ENCODE measurements at places on chromosomes 2 and 18.

DNA sequence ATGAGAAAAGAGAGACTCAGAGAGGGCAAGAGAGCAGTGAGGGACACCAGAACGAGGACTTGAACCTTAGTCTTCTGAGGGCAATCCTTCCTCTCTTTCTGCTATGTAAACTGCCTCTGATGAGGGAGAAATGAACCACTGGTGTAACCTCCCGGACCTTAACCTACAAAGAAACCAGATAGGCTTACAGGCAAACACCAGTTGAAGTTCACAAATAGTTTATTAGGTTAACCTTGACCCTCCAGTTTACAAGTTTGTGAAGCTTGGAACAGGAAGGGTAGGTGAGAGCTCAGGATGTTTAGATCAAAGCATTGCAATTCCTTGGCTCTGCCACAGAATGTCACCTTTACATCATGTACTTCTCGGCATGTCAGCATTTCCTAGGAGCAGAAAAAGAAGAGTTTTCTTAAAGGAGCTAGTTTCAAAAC lies 486.4 kb upstream of the SPRED2 start:
- no peak for DNase-seq

GRCh38 chr2:9391961-9392720 lies 31.2 kb downstream of the ITGB1BP1 start:
- no peak for DNase-seq

DNA sequence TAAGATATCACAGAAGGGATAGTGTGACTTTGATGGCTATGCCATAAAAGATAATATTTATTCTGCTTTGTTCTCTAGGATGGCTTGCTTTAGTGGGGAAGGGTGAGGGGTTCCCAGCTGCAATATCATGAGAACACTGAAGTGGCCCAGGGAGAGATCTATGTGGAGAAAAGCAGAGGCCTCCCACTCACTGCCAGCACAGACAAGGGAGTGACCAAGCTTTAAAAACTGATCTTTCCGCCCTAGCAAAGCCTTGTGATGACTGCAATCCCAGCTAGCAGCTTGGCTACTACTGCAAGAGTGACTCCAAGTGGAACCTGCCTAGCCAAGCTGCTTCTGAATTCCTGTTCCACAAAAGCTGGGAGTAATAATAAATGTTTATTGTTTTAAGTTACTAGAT lies 7.8 kb upstream of the DDX1 start:
- DNase-seq, result no peak

DNA sequence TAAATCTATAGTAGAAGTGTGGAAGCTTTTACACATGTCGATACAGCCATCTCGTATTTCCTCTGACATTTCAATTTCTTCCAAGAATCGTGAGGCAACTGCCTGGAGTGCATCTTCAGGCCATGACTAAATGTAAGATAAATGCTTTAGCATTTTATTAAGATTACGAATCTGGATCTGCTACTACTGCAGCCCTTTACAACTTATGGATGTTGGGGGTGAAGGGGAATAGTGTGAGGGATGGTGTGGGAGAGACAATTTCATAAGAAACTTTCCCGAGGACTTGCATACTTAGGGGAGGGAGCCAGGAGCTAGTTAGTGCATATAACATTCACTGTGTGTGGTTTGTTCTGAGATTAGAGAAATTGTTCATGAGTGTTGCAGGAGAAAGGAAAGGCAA lies 204.8 kb downstream of the SLC39A10 start:
- DNase-seq, result no peak

GRCh38 chr2:190759749-190760213 lies 110.9 kb downstream of the NAB1 start:
- peak; percentile 60 for DNase-seq

DNA sequence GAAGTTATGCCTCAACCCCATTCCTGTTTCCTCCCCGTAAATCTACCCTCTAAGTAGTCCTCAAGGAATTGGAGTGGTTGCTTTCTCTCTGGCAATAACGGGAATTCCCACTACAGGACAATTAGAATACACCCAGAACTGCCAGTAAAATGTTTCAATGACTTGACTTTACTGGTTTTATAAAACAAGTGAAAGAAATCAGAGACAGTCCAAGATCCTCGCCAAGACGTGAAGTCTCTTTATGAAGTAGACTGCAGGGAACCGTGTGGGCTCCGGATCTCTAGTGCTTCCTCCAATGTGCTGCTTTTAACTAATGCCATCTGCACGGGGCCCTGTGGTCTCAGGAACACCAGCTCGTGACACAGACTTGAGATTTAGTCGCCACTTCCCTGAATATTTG lies 101.4 kb downstream of the CPO start:
- DNase-seq, result peak; percentile 49

- DNase-seq, result peak; percentile 25
Measured at GRCh38 chr2:39435234-39435633, 1.9 kb downstream of the MAP4K3 start.

GRCh38 chr18:69216321-69216720 lies 184.4 kb upstream of the DOK6 start:
- no peak for DNase-seq

- DNase-seq, result peak; percentile 24
Measured at GRCh38 chr2:54503192-54503591, 47.1 kb downstream of the SPTBN1 start.

- DNase-seq, result peak; percentile 25
Measured at GRCh38 chr18:9856092-9856491, 29.7 kb upstream of the TXNDC2 start.

- no peak for DNase-seq
Measured at GRCh38 chr2:67581751-67582150, 184.6 kb downstream of the ETAA1 start.

DNA sequence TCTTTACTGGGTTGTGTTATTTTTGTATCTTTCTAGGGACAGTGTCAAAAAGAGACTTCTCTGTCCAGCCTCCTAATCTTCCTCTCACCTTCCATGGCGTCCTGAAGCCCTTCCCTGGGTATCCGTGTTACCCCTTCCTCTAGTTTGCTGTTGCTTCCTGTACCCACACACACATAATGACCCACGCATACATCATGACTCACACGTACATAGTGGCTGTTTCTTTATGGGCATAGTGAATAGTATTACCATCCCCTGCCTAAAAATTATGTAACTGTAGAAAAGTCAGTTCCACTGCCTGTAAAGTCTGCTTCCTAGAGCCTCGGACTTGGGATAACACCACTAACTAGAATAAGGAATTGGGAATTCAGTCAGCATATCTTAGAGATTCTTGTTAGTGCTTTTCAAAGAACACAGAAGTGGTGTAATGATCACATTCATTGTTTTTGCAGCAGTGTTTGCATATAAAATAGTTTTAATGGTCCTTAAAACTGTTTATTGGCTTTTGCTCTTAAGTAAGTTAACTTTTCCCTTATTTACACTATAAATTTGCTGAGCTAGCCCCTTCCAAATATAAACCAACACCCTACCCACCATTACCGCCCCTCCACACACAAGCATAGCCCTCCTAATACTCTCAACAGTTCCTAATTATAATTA lies 308.4 kb upstream of the RAB12 start:
- DNase-seq, result no peak

DNA sequence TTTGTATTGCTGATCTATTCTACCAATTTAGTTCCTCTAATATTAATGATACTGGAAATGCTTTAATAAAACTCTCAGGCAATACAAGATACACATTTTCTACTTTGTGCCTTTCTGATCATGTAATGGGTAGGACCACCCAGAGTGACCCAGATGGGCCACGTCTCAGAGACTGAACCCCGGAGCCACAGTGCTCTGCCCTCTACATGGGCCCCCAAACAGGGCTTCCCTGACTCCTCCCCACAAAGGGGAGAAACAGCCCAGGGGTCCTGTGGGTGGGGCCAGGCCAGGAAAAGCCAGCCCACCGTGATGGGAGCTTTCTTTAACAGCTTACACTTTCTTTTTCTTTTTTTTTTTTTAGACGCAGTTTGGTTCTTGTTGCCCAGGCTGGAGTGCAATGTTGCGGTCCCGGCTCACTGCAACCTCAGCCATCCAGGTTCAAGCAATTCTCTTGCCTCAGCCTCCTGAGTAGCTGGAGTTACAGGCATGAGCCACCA lies 18.4 kb downstream of the HDAC4 start:
- no peak for DNase-seq

DNA sequence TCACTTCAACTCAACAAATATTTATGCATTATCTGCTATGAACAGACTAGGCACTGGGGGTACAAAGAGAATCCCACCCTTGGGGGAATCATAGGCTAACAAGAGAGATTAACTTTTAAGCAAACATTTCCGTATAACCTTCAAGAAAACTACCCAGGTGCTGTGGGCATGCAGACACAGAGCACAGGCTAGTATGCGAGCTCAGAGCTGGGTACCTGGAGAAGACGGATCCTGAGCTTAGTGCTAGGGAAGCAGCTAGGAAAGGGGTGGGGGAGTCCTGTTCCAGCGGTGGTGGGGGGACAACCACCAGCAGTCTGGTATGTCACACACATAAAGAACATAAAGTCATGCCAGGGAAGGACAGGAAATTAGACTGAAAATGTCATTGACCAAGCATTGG lies 17.5 kb upstream of the DSG3 start:
- DNase-seq, result no peak

GRCh38 chr2:227117027-227117426 lies 47.0 kb downstream of the COL4A4 start:
- DNase-seq, result no peak

- no peak for DNase-seq
Measured at GRCh38 chr2:75646090-75646582, 447 bp upstream of the MRPL19 start.

GRCh38 chr2:68057658-68058396 lies 5.0 kb downstream of the C1D start:
- DNase-seq, result no peak

DNA sequence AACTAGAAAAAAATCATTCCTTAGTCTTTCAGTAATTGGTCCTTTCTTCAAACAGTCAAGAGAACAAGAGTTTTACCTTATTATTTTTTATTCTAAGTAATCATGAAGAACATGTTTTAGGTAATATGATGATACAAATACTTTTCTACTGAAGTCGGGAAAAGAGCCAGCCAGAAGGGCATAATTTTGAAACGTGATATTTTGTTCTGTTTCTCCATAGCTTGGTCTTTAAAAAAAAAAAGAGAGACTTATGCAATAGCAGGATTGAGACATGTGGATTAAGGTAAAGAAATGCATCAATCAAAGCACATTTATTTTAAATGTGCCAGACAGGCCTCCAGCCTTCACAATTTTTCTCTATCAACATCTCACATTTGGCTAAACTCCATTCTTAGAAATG lies 1016.8 kb downstream of the CNTNAP5 start:
- no peak for DNase-seq

GRCh38 chr2:168731616-168732015 lies 70.8 kb upstream of the NOSTRIN start:
- DNase-seq, result peak; percentile 67

DNA sequence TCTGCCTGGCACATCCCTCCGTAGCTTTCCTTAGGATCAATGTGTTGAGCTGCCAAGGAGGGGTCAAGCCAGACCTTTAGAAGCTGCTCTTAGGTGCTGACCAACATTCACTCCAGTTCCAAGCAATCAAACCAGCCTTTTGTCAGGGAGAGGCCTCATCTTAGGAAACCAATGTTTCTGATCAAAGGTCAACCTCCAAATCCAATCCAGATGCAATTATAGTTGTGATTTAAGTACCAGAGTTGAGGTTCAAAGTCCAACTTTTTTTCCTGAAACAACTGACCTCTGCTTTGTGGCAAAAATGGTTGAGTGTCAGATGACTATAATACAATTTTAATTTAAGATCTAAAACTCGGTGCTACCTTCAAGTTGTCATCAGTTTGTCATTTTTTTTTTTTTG lies 303.4 kb downstream of the ALK start:
- DNase-seq, result no peak

DNA sequence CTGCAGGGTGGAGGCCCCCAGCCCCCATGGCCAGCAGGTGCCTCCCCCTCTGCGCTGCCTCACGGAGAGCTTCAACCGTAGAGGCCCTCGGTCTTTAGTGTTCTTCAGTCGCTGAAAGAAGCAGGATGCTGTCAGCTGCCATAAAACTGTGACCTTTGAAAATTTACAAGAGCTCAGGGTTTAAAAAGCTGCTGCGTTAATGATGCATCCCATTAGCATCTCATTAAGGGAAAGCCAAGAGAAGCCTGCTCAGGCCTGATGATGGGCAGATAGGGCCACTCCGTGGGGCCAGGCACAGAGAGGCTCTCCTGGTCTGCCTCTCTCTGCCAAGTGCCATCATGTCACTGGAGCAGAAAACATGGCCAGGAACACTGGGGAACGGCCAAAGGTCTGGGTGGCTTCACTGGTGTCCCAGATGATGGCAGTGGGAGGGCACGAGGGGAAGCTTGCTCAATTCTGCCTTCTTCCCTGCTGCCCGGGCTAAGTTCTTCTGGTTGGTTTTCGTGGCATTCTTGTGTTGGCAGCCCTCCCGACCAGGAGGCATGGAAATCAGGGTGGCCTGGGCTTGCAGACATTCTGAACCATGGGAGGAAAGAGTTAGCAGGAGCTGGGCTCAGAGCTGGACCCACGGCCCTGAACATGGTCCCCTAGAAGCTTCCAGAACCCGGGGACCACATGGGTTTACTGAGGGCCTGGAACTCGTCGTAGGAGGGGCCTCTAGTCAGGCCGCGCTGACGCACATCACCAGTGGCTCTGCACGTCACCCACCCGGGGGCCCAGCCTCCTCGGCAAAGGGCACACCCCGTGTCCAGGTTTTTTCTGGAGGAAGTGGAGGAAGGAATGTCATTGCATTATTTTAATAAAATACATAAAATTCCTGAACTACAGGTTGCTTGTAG lies 250.7 kb downstream of the KLHL29 start:
- no peak for DNase-seq

DNA sequence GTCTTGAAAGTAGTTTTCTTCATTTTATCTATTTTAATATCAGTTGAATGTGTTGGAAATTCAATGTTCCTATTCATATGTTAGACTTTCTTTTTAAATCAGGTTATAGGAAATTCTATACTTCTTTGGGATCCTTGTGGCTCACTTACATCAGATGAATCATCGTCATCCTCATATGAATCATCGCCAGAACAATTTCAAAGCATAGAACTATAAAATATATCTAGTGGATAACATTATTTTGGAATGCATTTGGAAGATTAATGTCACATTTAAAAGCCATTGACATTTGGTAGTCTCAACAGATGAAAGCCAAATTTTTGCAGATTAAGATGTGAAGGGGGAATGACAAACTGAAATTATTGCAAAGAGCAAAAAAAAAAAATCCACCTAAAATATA lies 94.1 kb downstream of the FAM161A start:
- peak; percentile 59 for DNase-seq

GRCh38 chr2:205293559-205293958 lies 388.7 kb upstream of the NRP2 start:
- peak; percentile 79 for DNase-seq

DNA sequence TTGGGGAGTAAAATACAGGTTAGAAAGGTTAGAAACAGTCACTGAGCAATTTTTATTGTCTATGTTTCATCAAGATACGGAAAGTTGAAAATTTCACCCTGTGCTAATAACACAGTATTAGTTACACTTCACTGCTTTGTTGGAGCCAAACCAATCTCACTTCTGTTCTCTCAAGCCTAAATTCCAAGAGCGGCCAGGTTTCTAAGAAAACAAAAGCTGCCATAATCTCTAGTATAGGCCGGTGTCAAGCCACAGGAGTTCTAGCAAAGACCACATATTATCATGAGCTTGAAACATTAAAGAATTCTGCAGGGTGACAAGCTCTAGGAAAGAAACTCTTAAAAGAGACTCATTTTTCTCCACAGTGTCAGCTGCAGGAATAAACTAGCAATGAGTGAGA lies 128.7 kb downstream of the TXNL1 start:
- DNase-seq, result no peak

- DNase-seq, result no peak
Measured at GRCh38 chr2:174210862-174211261, 37.5 kb downstream of the OLA1 start.

Data from suppressor macrophage treated with lipopolysaccharide for 1 hour (primary cell).